Hippocampal formation (tissue), 2 donors: ENCODE measurements at places on chromosomes 13 and 19.

GRCh38 chr13:80336370-80336769, 4.6 kb downstream of the SPRY2 start:
- no peak for DNase-seq

- peak; percentile 4 for DNase-seq
These were observed 428 bp downstream of the RASAL3 start for GRCh38 chr19:15463861-15464371.

GRCh38 chr13:114143806-114144605, 11.6 kb upstream of the RASA3 start:
- no peak for DNase-seq

DNA sequence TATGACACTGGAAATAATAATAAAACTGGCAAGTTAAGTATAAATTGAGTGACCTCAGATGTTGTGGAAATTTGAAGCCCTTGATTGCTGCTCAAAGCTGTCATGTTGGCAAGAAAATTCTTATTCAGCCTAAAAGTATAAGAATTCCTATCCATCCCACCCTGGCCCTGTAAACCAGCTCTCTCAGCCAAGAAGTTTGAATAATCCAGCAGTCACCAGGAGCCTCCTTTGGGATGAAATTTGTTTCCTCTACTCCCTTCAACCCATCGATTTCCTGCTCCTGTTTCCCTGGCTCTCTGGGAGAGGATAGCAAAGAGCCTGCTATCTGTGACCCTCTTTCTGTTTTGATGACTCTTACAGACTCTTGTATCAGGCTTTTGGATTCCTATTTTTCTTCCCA, 169.3 kb downstream of the LHFPL6 start:
- no peak for DNase-seq

- no peak for DNase-seq
These were observed 7.7 kb downstream of the ZIC5 start for GRCh38 chr13:99963816-99964339.

- no peak for DNase-seq
These were observed 550.6 kb upstream of the ARGLU1 start for GRCh38 chr13:107118506-107118905.

DNA sequence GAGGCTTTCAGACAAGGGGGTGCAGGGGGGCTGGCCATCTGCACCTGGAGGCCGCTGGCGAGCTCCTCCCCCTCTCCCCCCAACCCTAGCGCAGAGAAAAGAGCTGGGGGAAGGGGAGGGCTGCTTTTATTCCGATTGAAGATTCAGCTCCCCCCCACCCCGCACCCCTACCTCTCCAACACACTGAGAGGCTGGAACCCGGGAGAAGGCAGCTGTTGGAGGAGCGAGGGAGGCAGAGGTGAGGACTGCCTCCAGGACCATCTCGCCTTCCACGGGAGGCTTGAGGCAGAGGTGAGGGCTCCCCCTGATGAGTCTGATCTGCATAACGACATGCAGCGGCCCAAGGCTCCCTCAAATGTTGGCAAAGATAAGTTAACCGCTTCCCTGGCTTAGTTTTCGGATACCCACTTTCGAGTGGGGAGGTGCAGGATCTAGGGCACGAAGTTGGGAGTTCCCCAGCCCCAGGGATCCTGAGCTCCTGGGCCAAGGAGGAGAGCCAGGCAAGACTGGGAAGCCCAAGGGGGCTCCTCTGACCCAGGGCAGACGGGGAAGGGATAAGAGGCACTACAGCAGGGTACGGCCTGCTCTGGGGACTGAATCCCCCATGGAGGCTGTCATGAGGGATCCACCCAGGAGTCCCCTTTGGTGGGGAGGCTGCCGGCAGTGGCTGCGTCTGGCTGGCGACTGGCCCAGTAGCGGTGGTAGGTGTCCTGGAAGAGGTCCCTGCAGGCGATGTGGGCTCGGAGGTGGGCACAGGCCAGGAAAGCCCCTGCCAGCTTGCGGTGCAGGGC, 1.2 kb upstream of the NUMBL start:
- no peak for DNase-seq

GRCh38 chr13:107821492-107821891, 393.8 kb downstream of the LIG4 start:
- DNase-seq = no peak

- no peak for DNase-seq
These were observed 4.3 kb downstream of the RGCC start for GRCh38 chr13:41461527-41462139.

GRCh38 chr19:1269478-1270212, 513 bp downstream of the CIRBP start:
- peak; percentile 80 for DNase-seq

- DNase-seq = no peak
These were observed 31.5 kb downstream of the KLF12 start for GRCh38 chr13:74102691-74103090.

GRCh38 chr13:113507505-113508345, 17.2 kb upstream of the DCUN1D2 start:
- DNase-seq = no peak

DNA sequence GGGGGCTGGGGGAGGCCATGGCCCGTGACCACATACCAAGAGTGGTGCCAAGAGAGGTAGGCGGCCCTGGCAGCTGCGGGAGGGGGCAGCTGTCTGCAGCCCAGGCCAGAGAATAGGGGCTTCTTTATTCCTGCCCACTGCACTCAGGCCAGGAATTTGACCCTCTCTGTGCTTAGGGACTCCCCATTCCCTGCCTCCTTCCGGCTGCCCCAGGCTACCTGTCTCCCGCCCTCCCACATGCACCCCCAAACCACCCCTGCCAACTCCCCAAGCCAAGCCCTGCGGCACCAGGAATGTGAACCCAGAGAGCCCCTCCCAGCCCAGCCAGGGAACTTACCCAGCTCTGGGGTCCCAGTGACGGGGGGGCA, 687 bp downstream of the PLEKHA4 start:
- DNase-seq = no peak

- DNase-seq = no peak
These were observed 8.1 kb upstream of the SIN3B start for GRCh38 chr19:16821081-16821480.

DNA sequence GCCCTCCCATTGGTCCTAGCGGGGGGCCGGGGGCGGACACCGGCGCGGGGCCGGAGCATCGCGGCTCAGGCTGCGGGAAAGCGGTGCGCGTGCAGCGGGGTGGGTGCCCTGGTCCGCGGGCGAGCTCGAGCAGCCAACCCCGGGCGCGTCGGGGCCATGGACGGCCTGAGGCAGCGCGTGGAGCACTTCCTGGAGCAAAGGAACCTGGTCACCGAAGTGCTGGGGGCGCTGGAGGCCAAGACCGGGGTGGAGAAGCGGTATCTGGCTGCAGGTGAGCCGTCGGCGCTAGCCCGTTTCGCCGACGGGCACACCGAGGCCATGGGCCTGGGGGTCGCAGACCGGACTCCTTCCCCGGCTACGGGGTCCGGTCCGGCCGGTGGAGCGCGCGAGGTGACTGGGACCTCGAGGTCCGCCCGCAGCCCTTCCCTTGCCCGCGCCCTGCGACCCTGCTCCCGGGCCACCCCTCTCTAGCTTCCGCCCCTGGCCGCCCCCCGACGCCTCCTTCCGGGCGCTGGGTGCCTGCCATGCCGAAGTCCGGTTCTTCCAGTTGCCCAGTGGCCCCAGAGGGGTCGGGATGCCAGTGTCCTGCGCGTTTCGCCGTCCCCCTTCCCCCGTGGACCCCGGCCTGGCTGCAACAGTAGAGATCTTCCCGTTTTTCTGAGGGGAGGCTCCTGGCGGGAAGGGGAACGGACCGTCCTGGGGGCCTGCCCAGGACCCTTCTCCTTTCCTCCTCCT, at the start of gene REEP6:
Gene REEP6 (plus strand): TSS at position 68 of the 735 bp plus-strand sequence. CDS start 89 bp downstream, at position 157.
- DNase-seq = no peak

GRCh38 chr13:51222686-51223559, 725 bp downstream of the FAM124A start:
- peak; percentile 65 for DNase-seq

DNA sequence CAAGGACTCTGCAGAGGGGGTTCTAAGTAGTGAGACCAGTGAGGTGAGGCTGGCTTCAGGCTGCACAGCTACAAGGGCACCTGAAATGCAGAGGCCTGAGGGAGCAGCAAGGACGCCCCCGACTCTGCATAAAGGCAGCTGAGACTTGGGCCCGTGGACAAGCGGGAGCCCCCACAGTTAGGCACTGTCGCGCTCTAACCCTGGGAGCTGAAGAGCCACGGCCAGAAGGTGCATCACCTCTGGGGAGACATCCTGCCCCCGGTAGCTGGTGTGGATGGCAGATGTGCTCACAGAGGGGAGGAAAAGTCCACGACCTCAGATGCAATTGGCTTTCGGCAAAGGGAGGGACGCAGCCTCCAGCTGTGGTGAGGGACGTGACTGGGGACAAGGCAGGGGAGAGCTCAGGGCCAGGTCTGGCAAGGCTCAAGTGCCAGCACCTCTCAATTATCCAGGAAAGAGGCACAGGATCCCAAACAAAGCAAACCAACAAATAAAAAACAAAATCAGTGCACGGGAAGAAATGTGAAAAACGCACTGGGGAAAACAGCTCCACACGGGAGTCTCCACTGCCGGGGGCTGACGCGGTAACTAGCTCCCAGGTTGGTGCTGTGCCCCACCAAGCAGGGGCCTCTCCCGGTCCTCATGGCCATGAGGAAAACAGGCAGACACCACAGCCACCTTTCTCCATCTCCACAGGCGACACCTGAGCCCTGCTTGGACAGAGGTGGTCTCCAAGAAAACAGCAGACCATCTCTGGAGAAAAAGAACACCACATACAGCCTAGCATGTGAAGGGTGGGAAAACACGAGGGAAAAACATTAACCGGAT, 23.0 kb upstream of the PLPP2 start:
- no peak for DNase-seq

DNA sequence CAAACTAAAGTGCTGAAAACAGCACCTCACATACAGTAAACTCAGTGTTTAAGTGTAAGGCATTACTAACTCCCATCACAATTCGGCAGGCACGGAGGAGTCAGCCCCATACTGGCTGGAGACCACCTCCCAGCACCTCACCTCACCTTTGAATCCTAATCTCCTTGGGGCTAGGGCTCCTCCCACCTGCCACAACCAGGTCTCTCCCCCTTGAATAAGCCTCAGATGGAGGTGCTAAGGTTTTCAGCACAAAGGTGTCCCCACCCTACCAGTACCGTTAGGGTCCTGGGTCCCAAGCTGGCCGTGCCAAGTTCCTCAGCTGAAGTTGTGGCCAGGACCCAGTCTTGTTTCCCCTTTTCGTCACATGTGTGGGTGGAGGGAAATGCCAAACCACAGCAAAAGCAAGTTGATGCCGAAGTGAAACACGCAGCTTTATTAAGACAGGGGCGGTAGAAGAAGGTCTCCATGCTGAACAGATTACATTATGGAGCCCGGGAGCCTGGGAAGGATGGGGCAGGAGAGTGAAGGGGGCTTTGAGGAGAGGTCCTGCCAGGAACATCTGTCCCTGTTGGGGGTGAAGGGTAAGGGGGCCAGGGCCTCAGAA, at the start of gene IGFLR1:
Gene IGFLR1 (minus strand): TSS at position 332 of the 604 bp plus-strand sequence. CDS start 1,272 bp downstream, outside the sequence.
- DNase-seq = no peak

DNA sequence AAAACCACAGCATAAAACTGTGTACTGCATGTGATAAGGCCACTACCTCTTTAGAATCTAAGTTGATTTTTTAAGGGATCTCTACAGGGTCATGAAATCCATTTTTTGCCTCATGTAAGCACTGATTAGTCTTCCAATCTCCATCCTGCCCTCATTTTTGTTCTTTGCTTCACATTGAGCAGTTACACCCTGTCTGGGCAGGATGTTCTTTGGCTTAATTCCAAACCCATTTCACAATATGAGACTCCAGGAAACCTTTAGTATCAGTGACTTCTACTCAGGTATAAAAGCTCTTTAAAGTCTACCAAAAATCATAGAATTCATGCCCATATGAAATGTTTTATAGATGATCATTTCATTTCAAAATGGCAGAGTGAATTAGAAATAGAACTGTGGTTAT, 592.6 kb downstream of the TBC1D4 start:
- no peak for DNase-seq

GRCh38 chr13:35992964-35993363, 138.2 kb downstream of the DCLK1 start:
- DNase-seq = peak; percentile 19

- peak; percentile 89 for DNase-seq
These were observed 3.8 kb downstream of the APC2 start for GRCh38 chr19:1453525-1454364.

- no peak for DNase-seq
These were observed at the start of gene AZU1 for GRCh38 chr19:827710-828321. AZU1 (plus strand) TSS chr19:827837; CDS start chr19:827847, 10 bp downstream.

- no peak for DNase-seq
These were observed 1.1 kb downstream of the TNNI3 start for GRCh38 chr19:55156202-55157063.

DNA sequence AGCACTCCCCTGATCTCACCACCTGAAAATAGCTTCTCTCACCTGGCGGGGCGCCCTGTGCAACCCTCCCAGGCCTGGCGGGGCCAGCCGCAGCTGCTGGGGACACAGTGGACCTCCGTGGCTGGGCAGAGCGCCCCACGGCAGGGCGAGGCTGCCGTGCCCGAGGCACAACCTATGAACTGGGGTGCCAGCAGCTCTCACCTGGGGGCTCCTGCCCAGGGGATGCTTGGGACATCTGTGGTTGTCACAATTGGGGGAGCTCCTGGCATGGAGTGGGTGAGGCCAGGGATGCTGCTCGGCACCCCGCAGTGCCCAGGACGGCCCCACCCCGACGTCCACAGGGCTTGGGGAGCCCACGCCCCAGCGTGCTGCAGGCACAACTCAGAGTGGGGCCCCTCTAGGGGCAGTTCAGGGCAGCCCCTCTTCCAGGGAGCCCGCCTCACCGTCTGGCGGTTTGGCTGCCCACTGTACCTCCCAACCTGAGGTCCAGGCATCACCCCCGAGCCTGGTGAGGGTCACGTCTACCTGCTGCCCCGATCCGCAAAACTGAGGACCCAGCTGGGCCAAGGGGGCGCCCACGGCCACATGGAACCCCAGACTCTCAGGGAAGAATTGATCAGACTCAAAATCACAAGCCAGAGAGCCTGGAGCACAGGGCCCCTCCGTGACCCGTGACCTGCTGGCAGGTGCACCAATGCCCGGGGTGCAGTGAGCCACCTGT, 5.7 kb downstream of the TMEM259 start:
- DNase-seq = no peak

DNA sequence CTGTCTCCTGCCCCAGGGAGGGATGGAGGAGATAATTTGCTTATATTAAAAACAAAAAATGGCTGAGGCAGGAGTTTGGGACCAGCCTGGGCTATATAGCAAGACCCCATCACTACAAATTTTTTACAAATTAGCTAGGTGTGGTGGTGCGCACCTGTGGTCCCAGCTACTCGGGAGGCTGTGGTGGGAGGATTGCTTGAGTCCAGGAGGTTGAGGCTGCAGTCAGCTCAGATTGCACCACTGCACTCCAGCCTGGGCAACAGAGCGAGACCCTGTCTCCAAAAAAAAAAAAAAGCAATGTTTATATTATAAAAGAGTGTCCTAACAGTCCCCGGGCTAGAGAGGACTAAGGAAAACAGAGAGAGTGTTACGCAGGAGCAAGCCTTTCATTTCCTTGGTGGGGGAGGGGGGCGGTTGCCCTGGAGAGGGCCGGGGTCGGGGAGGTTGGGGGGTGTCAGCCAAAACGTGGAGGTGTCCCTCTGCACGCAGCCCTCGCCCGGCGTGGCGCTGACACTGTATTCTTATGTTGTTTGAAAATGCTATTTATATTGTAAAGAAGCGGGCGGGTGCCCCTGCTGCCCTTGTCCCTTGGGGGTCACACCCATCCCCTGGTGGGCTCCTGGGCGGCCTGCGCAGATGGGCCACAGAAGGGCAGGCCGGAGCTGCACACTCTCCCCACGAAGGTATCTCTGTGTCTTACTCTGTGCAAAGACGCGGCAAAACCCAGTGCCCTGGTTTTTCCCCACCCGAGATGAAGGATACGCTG, 184.0 kb downstream of the KDM4B start:
- no peak for DNase-seq

- DNase-seq = peak; percentile 46
These were observed 186.2 kb downstream of the USP12 start for GRCh38 chr13:26985285-26985878.
